ENCODE measurements at places on chromosomes 5 and 9. TPM values are rescaled to one million over a fixed set of nuclear protein-coding genes. Genes with fewer than 3 reads are reported as not detected.

DNA sequence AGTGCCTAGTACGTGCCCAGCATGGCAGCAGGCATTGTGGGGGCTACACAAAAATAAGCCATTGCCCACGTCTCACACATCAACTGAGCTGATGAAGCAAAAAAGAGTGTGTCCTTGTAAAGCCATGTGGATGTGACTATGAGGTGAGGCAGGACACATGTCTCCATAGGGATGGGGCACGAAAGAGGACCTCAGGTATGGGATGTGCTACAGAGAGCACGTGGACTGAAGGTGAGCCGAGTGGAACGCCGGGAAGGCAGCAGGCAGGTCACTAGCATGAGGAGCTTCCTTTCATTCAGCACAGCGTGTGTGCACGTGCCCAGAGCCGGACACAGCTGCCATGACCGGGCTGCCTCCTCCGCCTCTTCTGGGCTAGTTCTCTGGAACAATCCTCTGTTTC lies 429.8 kb downstream of the SPOCK1 start:
- DNase-seq, result no peak

GRCh38 chr9:23820451-23821374 lies 5.3 kb downstream of the ELAVL2 start:
- DNase-seq, result peak; percentile 36

DNA sequence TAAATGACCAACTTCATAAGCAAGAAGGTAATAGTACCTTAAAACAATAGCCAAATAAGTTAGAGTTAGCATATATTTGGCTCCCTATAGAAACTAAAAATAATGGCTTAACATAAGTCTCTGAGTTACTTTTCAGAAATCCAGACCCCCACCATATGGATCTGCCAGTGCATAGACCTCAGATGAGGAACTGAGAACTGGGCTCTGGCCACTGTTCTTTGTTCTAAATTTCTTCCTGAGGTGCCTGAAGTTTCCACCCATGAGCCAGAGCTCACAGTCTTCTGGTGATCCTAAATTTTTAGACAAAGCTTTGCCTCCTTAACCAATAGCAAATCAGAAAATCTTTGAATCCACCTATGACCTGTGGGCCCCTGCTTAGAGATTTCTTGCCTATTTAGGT lies 250.9 kb downstream of the YTHDC2 start:
- DNase-seq, result no peak

Gene NUTM2G
- total RNA-seq, result not detected

Gene THBS4
- total RNA-seq, result 20.3 TPM

Gene IZUMO3
- not detected for total RNA-seq

Gene SYNPO
- 6.9 TPM for total RNA-seq
